Endodermal cell (in vitro differentiated cells): ENCODE measurements at places on chromosomes 5 and 9. TPM values are rescaled to one million over a fixed set of nuclear protein-coding genes. Genes with fewer than 3 reads are reported as not detected.

- peak; percentile 57 for DNase-seq
- no peak overlapping the region for H3K27ac ChIP-seq
- no peaks in the 10 kb centered on the region for H3K36me3 ChIP-seq
- peaks cover 55% of the 10 kb centered on the region for H3K27me3 ChIP-seq
- H3K4me1 ChIP-seq: peaks cover 24% of the 10 kb centered on the region
Observed at GRCh38 chr9:95031711-95032461, 285.6 kb downstream of the FANCC start.

SMIM23 gene
- not detected in 3 replicates for total RNA-seq

DNA sequence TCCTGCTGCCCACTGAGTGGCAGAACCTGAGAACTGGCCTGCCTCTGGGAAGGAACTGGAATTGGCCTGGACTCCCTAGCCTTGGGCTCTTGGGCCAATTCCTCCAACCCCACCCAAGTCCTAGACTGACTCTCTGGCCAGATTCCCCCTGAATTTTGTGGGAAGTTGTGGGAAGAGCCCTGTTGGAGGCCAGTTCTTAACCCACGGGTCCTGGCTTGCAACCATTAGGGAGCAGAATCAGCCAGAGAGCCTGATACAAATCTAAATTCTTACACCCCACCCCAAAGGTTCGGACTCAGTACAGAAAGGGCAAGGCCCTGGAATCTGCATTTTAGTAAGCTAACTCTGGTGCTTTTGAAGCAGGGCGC lies 125.3 kb upstream of the SLC25A48 start:
- no peak overlapping the region for H3K27ac ChIP-seq
- peak; percentile 31 for DNase-seq
- no peaks in the 10 kb centered on the region for H3K27me3 ChIP-seq
- no peak overlapping the region for H3K4me3 ChIP-seq
- H3K36me3 ChIP-seq: no peaks in the 10 kb centered on the region

CARD9 gene
- total RNA-seq: 1.0 and 1.5 TPM in 2 replicates

GRCh38 chr5:168159425-168159824 lies 132.0 kb upstream of the WWC1 start:
- no peaks in the 10 kb centered on the region for H3K27me3 ChIP-seq
- no peaks in the 10 kb centered on the region for H3K36me3 ChIP-seq
- no peak overlapping the region for H3K4me3 ChIP-seq
- DNase-seq: peak; percentile 77

STPG3 gene
- total RNA-seq: 0.25 TPM in 1 of 2 replicates, not detected in the other

GRCh38 chr5:14178091-14178490 lies 34.9 kb downstream of the TRIO start:
- DNase-seq: no peak
- no peaks in the 10 kb centered on the region for H3K27me3 ChIP-seq
- no peak overlapping the region for H3K27ac ChIP-seq
- no peaks in the 10 kb centered on the region for H3K36me3 ChIP-seq

- H3K27me3 ChIP-seq: no peaks in the 10 kb centered on the region
- H3K4me3 ChIP-seq: no peak overlapping the region
- H3K4me1 ChIP-seq: peaks cover 8% of the 10 kb centered on the region
- DNase-seq: no peak
Observed at GRCh38 chr9:37905776-37906175, 1.8 kb upstream of the SLC25A51 start.

DNA sequence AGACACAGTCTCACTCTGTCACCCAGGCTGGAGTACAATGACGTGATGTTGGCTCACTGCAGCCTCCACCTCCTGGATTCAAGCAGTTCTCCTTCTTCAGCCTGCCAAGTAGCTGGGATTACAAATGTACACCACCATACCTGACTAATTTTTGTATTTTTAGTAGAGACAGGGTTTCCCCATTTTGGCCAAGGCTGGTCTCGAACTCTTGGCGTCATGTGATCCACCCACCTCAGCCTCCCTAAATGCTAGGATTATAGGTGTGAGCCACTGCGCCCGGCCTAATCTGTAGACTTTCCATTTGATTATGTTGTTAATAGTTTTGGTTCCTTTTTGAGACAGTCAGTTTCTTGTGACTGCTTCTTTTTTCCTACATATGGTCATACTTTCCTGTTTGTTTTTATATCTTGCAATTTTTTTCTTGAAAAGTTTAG lies 31.0 kb downstream of the MTREX start:
- no peak overlapping the region for H3K4me3 ChIP-seq
- no peaks in the 10 kb centered on the region for H3K27me3 ChIP-seq
- no peaks in the 10 kb centered on the region for H3K4me1 ChIP-seq
- DNase-seq: no peak
- H3K27ac ChIP-seq: no peak overlapping the region

DNA sequence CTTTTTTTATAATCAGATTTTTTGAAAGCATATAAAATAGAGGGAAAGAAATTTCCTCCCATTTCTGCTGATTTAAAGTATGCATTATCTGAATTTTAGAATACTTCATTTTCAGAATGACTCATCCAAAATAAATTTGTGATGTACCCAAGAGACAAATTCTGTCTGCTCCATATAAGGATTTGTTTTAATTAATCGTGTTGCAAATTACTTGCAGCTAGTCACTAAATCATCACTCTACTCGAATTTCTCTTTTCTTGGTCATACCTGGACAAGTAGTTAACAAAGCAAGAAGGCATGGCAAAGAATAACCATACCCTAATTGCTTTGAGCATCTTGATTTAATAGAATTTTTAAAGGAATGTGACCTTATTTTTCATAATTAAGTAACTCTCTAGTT lies 284.1 kb upstream of the GRAMD2B start:
- no peaks in the 10 kb centered on the region for H3K27me3 ChIP-seq
- H3K4me3 ChIP-seq: no peak overlapping the region
- no peak for DNase-seq
- no peak overlapping the region for H3K27ac ChIP-seq
- H3K36me3 ChIP-seq: no peaks in the 10 kb centered on the region
- H3K4me1 ChIP-seq: peaks cover 2% of the 10 kb centered on the region

DNA sequence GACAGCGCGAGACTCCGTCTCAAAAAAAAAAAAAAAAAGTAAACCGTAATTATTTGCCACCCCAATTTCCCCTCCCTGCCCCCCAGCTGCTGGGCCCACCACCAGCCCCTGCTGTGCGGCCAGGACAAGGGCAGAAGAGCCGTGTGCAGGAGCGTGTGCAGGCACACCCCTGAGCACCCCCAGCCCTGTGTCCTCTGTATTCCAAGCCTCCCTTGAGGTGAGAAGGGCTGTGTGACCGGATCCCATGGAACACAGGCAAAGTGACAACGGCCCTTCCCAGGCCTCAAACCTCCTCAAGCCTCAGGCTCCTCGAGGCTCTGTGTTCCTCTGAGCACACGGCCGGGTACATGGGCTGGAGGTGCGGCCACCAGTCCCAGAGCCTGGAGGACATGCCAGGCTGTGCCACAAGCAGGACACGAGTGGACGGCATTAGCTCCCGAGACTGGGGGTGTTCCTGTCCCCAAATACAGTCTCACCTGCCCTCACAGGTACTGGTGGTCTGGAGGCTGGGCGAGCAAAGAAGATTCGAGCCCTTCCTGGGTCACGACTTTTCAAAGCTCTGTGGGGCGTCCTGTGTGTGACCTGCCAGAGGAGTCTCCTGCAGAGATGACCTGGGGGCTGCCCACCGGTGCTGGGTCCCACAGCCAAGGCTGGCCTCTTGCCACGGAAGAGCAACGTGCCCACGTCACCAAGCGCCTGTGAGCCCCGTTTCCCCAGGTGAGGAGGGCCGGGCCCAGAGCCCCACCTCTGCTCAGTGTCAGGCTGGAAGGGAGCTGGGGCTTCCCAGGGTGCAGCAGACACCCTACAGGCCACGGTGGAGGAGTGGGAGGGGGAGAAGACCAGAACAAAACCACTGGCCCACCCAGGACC lies 47.1 kb upstream of the SIMC1 start:
- DNase-seq: peak; percentile 32
- no peak overlapping the region for H3K4me3 ChIP-seq
- H3K27ac ChIP-seq: no peak overlapping the region
- H3K4me1 ChIP-seq: peaks cover 20% of the 10 kb centered on the region
- H3K27me3 ChIP-seq: no peaks in the 10 kb centered on the region

KCNT1 gene
- 0.07 and 0.15 TPM in 2 replicates for total RNA-seq

CEL gene
- total RNA-seq: 2.6 and 3.3 TPM in 2 replicates

DNA sequence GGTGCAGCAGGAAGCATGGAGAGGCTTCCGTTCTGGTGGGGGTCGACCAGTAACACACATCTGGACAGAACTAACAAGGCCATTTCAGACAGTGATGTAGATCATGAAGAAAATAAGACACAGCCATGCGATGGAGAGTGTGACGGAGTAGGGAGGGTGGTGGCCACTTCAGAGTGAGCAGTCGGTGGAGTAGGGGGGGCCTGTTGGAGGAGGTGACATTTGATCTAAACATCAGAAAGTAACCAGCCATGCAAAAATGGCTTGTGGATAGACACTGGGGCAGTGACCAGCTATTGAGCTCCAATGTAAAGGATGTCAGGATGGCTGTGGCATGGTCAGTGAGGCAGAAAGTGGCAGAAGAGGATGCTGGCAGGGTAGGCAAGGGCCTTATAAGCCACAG lies 65.9 kb downstream of the PPARGC1B start:
- no peak overlapping the region for H3K4me3 ChIP-seq
- no peak overlapping the region for H3K27ac ChIP-seq
- no peak for DNase-seq
- no peaks in the 10 kb centered on the region for H3K36me3 ChIP-seq

DNA sequence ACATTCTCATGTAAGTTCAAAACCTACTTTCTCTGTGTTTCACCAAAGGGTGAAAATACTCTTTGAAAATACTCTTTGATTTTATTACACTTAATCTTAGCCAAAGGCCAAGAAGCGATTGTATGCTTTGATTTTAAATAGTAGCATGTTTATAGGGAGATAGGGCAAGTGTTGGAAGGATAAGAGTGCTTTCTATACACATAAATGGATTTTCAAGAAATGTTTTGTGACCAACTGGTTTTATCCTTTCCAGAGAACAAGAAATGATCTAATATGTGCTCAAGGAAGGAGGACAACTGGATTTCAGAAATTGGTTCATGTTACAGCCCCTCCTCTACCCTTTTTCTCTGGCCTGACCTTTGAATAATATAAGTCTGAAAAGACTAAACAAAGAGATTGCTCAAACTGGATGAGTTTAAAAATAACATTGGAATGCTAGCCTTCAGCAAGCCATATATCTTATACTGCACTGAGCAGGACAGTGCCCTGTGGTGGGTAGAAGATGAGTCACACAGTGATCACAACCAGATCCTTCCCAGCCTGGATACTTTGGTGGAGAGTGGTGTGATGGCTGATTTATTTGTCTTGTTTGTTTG lies 13.1 kb downstream of the PALM2AKAP2 start:
- no peak overlapping the region for H3K27ac ChIP-seq
- no peaks in the 10 kb centered on the region for H3K36me3 ChIP-seq
- H3K4me1 ChIP-seq: no peaks in the 10 kb centered on the region
- no peaks in the 10 kb centered on the region for H3K27me3 ChIP-seq

- DNase-seq: no peak
- H3K4me1 ChIP-seq: no peaks in the 10 kb centered on the region
- no peak overlapping the region for H3K27ac ChIP-seq
- no peaks in the 10 kb centered on the region for H3K36me3 ChIP-seq
- no peak overlapping the region for H3K4me3 ChIP-seq
Observed at GRCh38 chr9:88180081-88180765, 41.9 kb upstream of the SPATA31C2 start.

CFAP77 gene
- 1.2 to 2.0 TPM (median 1.7 TPM) in 3 replicates for total RNA-seq

- H3K27ac ChIP-seq: no peak overlapping the region
- no peak for DNase-seq
- H3K4me3 ChIP-seq: no peak overlapping the region
Observed at GRCh38 chr5:75091597-75091996, 39.2 kb upstream of the GCNT4 start.

DNA sequence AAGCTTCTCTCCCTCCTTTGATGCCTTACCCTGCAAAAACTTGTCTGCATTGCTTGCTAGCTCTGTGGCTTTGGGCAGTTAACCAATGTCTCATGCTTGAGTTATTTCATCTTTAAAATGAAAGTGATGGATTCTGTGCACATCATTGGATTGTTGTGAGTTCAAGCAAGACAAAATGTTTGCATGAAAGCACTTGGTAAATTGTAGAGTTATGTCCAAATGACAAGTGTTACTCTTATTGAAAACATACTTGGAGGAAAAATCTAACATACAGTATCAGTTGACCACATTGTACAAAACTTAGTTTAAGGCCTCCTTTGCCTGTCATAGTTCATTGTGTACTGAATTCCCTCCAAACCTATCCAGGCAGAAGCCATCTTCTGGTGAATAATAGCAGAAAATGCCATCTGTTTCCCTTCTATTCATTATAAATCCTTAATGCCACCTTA lies 30.0 kb downstream of the TGFBR1 start:
- H3K4me1 ChIP-seq: no peaks in the 10 kb centered on the region
- no peaks in the 10 kb centered on the region for H3K27me3 ChIP-seq
- peaks cover 73% of the 10 kb centered on the region for H3K36me3 ChIP-seq

DNA sequence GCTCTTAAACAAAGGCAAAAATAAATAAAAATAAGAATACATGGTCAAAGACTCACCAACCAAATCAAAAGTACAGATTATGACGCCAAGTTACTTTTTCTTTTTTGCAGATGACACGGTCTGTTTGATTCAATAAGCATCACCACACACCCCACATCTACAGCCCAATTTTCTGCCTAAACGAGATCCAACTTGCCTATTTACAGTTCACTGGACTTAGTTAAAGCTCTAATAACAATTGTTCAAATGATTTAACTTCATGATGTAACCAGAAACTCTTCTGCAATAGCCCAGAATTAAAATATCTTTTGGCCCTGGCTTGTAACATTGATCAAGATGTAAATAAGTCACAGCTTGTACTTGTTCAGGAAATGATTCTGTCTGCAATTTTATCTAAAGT lies 590.3 kb upstream of the C9orf72 start:
- H3K27me3 ChIP-seq: no peaks in the 10 kb centered on the region
- H3K4me1 ChIP-seq: no peaks in the 10 kb centered on the region
- no peak overlapping the region for H3K4me3 ChIP-seq
- no peak for DNase-seq

DNA sequence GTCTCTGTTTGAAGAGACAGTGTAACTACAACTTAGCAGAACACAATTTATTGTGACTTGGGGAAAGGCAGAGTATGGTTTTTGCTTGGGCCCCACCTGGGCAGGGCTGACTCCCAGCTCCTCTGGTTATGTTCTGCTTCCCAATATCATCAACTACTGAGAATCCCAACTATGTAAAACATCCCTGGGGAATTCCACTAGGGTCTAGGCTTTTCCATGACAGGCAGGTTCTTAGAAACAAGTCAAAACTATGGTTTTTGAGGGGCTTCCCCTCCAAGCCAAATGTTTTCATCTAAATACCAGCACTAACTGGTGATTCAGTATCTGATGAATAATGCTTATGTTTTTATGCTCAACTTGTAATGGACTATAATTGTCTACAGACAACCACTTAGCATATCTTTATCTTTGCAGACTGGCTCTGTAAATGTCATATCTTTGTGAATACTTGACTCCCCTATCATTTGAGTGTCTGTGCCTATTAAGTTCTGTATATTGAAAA lies 409.5 kb downstream of the PDE4D start:
- no peak overlapping the region for H3K4me3 ChIP-seq
- H3K27ac ChIP-seq: no peak overlapping the region
- no peaks in the 10 kb centered on the region for H3K4me1 ChIP-seq
- DNase-seq: no peak
- no peaks in the 10 kb centered on the region for H3K36me3 ChIP-seq
- no peaks in the 10 kb centered on the region for H3K27me3 ChIP-seq
